ENCODE measurements at places on chromosomes 4 and X. TPM values are rescaled to one million over a fixed set of nuclear protein-coding genes. Genes with fewer than 3 reads are reported as not detected.

ARHGEF38 gene
- not detected for polyA plus RNA-seq

CYSLTR1 gene
- not detected for polyA plus RNA-seq

SPIN2A gene
- 1.2 TPM for polyA plus RNA-seq

RAB40AL gene
- 0.39 TPM for polyA plus RNA-seq

MEPE gene
- not detected for polyA plus RNA-seq

PNCK gene
- polyA plus RNA-seq = 0.28 TPM

HERC5 gene
- 0.20 TPM for polyA plus RNA-seq

DCX gene
- polyA plus RNA-seq = not detected

SPANXB1 gene
- not detected for polyA plus RNA-seq

CENPVL1 gene
- polyA plus RNA-seq = not detected

C4orf17 gene
- polyA plus RNA-seq = not detected

CXorf49 gene
- not detected for polyA plus RNA-seq

PRSS12 gene
- polyA plus RNA-seq = 139 TPM

ANKRD37 gene
- 13.7 TPM for polyA plus RNA-seq

CT83 gene
- polyA plus RNA-seq = not detected

CA5B gene
- 8.6 TPM for polyA plus RNA-seq

PRDM8 gene
- polyA plus RNA-seq = 2.7 TPM

TRAM1L1 gene
- 0.85 TPM for polyA plus RNA-seq

FAT4 gene
- polyA plus RNA-seq = 12.9 TPM

CD38 gene
- polyA plus RNA-seq = not detected

MAGT1 gene
- polyA plus RNA-seq = 38.2 TPM

WNK3 gene
- 0.06 TPM for polyA plus RNA-seq

BMP3 gene
- 0.05 TPM for polyA plus RNA-seq

FRG1 gene
- 7.0 TPM for polyA plus RNA-seq

CRMP1 gene
- polyA plus RNA-seq = 0.02 TPM

TRIM60 gene
- polyA plus RNA-seq = not detected

WDR17 gene
- 0.10 TPM for polyA plus RNA-seq

PHF8 gene
- 11.2 TPM for polyA plus RNA-seq

GC gene
- polyA plus RNA-seq = not detected

HSFX3 gene
- polyA plus RNA-seq = not detected

CXCL11 gene
- polyA plus RNA-seq = not detected

HPSE gene
- 0.71 TPM for polyA plus RNA-seq

Measured in BJ (cell line).